Muscle of leg (tissue), 16 donors: ENCODE measurements at places on chromosomes 5 and 9.

DNA sequence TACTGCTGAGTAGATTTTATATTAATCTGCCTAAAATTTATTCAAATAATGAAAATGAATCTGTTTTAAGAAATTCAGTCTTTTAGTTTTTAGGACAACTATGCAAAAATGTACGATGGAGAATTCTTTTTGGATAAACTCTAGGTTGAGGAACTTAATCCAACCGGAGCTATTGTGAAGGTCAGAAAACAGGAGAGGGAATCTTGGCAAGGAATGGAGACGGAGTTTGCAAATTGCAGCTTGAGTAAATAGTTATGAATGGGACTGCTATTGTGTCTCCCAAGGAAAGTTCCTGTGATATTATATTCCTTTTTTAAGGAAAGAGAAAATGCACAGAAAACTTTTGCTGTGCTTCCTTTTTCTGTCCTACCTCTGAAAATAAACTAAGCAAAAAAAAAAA is 67.9 kb downstream of the IQGAP2 start:
- no peak overlapping the region for H3K4me3 ChIP-seq
- no peaks in the 10 kb centered on the region for H3K4me1 ChIP-seq
- no peaks in the 10 kb centered on the region for H3K27me3 ChIP-seq
- H3K27ac ChIP-seq = no peak overlapping the region

- H3K36me3 ChIP-seq = no peaks in the 10 kb centered on the region
- no peak overlapping the region for H3K4me3 ChIP-seq
- DNase-seq = no peak
- no peaks in the 10 kb centered on the region for H3K27me3 ChIP-seq
These were observed 22.0 kb upstream of the PTBP3 start for GRCh38 chr9:112355427-112355897.

DNA sequence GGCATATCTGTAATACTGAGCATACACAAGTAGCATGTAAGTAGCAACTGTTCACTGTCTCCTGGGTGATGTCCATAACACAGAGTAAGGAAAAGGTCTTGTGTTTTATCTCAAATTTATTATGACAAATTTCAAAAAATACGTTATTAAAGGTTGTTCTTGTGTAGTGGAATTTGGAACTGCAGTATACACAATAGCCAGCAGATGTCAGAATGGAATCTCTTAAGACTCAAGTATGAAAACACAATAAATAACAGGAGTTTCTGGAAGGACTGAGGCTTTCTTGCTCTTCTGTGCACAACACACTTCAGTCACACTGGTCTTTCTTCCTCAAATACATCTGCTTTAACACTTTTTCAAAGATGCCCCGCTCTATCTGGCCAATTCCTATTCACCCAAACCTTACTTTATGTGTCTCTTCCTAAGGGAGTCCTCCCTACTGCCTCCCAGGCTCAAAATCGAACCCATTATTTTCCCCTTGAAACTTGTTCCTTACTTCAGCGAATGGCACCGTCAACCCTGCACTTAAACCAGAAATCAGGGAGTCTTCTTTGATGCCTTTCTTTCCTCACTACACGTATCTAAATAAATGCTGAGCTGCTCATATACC is 6.5 kb upstream of the FBXO10 start:
- no peak overlapping the region for H3K27ac ChIP-seq
- DNase-seq = peak; percentile 62
- no peak overlapping the region for H3K4me3 ChIP-seq
- peaks cover 42% of the 10 kb centered on the region for H3K36me3 ChIP-seq

- DNase-seq = no peak
- H3K27ac ChIP-seq = no peak overlapping the region
- no peaks in the 10 kb centered on the region for H3K36me3 ChIP-seq
- no peaks in the 10 kb centered on the region for H3K27me3 ChIP-seq
- no peak overlapping the region for H3K4me3 ChIP-seq
These were observed 195.0 kb downstream of the ADAMTSL1 start for GRCh38 chr9:18668944-18669343.

- no peaks in the 10 kb centered on the region for H3K27me3 ChIP-seq
- peaks cover 12% of the 10 kb centered on the region for H3K4me1 ChIP-seq
- peaks cover 4% of the 10 kb centered on the region for H3K36me3 ChIP-seq
- DNase-seq = peak; percentile 28
These were observed 50.3 kb downstream of the MAN2A1 start for GRCh38 chr5:109739741-109740728.

DNA sequence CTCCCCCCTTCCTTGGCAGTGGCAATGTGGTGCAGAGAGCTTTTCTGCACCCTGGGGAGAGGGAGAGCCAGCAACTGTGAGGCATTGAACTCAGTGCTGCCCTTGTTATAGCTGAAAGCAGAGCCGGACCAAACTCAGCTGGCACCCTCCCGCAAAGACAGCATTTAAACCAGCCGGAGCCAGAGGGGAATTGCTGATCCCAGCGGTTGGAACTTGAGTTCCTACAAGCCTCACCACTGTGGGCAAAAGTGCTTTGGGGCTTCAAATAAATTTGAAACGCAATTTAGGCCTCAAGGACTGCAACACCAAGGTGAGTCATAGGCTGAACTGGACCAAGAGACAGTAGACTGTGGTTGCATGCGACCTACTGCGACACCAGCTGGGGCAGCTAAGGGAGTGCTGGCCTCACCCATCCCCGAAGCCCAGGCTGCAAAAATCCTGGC is 207.6 kb upstream of the CDKN2B start:
- H3K4me3 ChIP-seq = no peak overlapping the region
- no peaks in the 10 kb centered on the region for H3K27me3 ChIP-seq
- DNase-seq = no peak
- no peak overlapping the region for H3K27ac ChIP-seq
- H3K36me3 ChIP-seq = no peaks in the 10 kb centered on the region
